ENCODE measurements at places on chromosomes 5 and 9.

- DNase-seq, result no peak
These were observed 271.3 kb downstream of the OSTF1 start for GRCh38 chr9:75359638-75360037.

GRCh38 chr5:151799407-151799806 is 27.7 kb downstream of the G3BP1 start:
- DNase-seq, result no peak

GRCh38 chr5:37543216-37543615 is 164.1 kb downstream of the WDR70 start:
- no peak for DNase-seq

DNA sequence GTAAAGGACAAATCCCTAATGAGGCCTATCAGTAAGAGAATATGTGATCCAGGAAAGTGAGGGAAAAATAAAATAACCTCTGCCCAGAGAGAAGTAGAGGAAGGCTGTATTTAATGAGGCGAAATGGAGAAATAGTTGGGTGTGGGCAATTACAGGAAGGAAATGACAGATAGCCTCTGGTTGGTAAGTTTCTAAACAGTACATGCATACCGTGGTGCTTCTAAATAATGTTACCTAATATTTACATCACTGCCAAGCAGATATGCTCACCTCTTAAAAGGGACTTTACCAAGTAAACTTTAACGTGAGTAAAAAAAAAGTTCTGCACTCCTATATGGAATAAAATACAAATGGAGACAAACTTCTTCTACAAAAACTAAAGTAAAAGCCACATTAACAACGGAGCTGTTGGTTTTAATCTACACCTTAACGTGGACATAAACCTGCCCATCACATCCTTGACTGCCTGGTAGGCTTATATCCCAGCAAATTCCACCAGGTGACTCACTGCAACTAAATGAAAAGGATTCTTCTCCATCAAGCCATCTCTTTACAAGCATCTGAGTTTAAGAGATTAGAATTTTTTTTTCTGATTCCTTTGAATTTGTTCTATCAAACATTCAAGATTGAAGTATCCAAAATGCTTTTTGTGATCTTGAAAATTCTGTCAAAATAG is 12.4 kb downstream of the NFIL3 start:
- DNase-seq, result no peak

GRCh38 chr9:110908894-110909293 is 129.4 kb downstream of the LPAR1 start:
- DNase-seq, result no peak

GRCh38 chr5:45355189-45355992 is 340.8 kb downstream of the HCN1 start:
- no peak for DNase-seq

DNA sequence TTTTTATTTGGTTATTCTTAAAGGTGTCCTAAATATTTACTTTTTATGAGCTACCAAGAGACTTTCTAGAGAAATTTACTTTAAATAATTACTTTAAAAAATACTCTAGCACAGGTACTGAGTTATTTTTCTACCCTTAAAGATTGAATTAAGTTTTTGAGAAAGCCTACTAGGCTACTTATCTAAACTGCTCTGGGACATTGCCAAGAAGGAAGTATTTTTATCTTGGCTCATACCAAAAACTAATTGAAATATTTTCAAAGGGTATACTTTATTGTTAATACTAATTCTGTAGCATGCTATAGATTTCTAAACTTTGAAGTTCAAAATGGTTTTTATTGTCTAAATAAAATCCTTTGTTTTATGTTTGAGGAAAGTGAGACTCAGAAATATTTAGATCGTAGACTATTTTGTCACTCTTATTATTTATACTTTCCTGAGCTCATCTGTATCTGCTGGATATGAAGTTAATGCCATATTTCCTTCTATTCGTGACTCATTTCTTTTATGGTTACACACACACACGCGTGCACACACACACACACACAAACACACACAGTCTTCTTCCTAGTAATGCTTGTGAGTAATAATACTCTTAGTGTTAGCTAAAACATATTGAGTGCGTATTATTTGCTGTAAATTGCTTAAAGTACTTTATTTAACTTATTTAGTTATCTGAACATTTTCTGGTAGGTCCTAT is 89.5 kb downstream of the MAN2A1 start:
- no peak for DNase-seq

GRCh38 chr5:56269216-56269927 is 36.2 kb upstream of the ANKRD55 start:
- peak; percentile 14 for DNase-seq

GRCh38 chr5:117394506-117395157 is 820.0 kb upstream of the SEMA6A start:
- no peak for DNase-seq

DNA sequence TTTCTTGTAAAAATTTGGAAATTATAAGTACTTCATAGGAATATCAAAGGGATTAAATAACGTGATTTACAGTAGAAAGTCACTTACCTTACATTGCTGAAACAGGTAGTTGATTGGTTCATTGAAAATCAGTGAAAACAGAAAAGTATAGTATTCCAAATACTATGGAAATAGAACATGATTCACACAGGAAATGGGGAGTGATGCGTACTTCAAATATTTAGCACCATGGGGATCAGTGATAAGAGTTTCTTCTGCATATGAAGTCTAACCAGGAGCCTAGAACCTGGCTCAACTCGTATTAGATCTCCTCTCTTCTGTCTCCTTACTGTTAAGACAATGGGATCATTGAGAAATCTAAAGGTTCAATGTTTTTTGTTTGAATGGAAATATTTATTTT is 133.3 kb downstream of the FAM174A start:
- DNase-seq, result no peak

DNA sequence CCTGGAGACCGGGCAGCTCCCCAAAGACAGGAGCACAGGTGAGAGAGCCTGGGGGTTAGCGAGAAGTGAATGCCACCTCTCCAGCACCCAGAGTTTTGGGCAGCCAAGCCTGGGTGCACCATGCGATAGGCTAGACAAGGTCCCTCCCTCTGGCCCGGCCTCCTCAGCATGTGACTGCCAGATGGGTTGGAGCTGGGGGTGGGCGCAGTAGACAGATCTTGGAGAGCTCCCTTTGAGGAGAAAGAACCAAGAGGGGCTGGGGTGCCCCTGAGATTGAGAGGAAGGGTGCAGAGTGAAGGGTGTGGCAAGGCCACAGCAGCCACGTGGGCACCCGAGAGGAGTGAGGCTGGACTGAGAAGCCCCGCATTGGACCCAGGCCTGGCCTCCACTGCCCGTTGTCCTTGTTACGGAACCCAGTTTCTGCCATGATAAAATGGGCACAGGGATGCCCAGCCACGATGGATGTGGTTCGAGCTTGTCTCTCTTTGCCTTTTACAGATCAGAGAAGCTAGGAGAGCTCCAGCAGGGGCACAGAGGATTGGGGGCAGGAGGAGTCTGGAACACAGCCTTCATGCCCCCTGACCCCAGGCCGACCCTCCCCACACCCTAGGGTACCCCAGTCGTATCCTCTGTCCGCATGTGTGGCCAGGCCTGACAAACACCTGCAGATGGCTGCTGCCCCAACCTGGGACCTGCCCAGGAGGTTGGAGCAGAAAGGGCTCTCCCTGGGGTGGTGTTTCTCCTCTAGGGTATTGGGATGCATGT is 1.4 kb downstream of the TMEM141 start:
- DNase-seq, result no peak

GRCh38 chr5:93299681-93300308 is 281.2 kb downstream of the NR2F1-AS1 start:
- peak; percentile 64 for DNase-seq

GRCh38 chr9:16726718-16727451 is 143.6 kb downstream of the BNC2 start:
- peak; percentile 49 for DNase-seq

GRCh38 chr9:114280636-114281472 is 42.0 kb upstream of the ORM1 start:
- no peak for DNase-seq

DNA sequence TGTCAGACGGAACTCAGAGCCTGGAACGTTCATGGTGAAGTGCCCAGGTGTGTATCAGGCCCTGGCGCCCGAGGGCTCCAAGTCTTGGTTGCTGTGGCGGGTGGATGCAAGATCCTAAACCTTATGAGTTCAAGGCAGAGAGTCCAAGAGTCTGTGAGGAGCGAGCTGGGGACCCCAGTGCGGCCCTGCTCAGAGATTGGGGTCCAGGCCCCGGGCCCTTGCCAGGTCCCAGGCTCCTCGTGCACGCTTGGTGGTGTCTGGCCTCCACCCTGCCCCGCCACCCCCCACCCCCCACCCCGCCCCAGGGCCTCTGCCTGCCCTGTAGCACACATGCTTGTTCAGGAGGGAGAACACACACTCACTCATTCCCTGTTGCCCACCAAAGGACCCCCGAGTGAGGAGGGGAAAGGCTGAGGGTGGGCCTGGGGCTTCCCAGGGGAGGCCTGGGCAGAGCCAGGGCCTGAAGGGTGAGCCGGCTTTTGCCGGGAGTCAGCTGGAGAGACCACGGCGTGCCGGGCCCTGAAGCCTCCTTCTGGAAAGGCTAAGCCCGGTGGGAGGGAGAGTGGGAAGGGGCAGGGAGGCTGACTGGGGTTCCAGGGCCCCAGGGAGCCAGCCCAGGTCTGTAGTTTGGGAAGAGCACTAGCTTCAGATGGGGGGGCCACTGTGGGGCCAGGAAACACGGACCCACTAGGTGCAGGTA is 37.1 kb downstream of the FAM163B start:
- DNase-seq, result no peak

- DNase-seq, result no peak
These were observed 108.7 kb downstream of the MAST4 start for GRCh38 chr5:66704790-66705425.

DNA sequence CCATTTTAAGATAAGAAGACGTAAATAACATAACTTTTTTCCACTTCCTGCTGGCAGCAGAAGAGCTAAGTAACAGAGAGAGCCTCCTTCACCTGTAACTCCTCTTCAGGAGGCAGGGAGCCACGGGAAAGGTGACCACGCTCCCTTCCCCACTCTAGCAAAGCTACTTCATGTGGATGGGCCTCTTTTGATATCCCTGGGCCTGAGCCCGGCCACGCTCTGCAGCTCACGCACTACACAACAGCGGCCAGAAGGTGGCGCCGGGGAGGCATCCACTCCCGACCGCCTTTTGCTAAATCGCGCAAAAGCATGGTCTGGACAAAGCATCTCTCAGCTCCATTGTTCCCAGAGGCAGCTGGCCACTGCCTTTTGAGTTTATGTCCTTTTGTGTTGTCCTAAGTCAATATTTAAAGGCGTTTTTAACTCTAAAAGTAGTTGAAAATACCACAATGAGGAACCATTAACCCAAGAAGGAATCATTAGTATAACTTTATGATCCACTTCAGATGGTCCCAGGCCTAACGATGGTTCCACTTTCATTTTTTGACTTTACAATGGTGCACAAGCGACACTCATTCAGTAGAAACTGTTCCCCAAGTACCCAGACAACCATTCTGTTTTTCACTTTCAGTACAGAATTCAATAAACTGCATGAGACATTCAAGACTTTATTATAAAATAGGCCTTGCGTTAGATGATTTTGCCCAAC is 23.6 kb downstream of the CMBL start:
- DNase-seq, result peak; percentile 93

All from NCI-H146 (cell line).